WTC11 (cell line): ENCODE measurements at places on chromosomes 6 and 20.

DNA sequence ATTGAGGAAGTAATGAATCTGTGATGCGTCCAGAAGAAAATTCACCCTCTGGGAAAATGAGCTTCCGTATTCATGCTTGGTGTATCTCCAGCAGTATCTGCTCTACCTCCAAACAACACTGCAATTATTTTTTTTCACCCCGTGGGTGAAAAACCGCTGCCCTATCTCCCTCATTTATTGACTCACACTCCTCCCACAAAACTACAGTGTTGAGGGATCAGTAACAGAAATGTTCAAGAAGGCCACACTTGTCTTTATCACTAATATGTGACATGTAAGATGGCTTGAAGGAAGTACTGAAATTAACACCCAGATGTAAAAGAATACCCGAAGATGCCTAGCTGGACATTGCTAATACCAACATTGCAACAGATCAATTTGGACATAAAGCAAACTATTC, 4.9 kb upstream of the TBX18 start:
- peak overlapping the region; percentile 42 for H3K4me3 ChIP-seq
- no peak overlapping the region for H3K27ac ChIP-seq
- H3K4me1 ChIP-seq, result peaks cover 48% of the 10 kb centered on the region
- H3K27me3 ChIP-seq, result peaks cover 100% of the 10 kb centered on the region
- H3K36me3 ChIP-seq, result no peaks in the 10 kb centered on the region
- DNase-seq, result no peak

- peaks cover 35% of the 10 kb centered on the region for H3K4me1 ChIP-seq
- peak overlapping the region; percentile 62 for H3K27ac ChIP-seq
- H3K27me3 ChIP-seq, result peaks cover 20% of the 10 kb centered on the region
- peak overlapping the region; percentile 91 for H3K4me3 ChIP-seq
- DNase-seq, result no peak
- H3K36me3 ChIP-seq, result peaks cover 14% of the 10 kb centered on the region
Observed at GRCh38 chr20:35774391-35774790, 2.6 kb downstream of the PHF20 start.

GRCh38 chr6:85887461-85887860, 244.8 kb upstream of the SYNCRIP start:
- H3K4me3 ChIP-seq, result no peak overlapping the region
- H3K36me3 ChIP-seq, result no peaks in the 10 kb centered on the region; the same call in none of the 2 replicates
- no peak overlapping the region for H3K27ac ChIP-seq

- H3K27me3 ChIP-seq, result no peaks in the 10 kb centered on the region
- peak overlapping the region; percentile 100 for H3K27ac ChIP-seq
- H3K4me3 ChIP-seq, result no peak overlapping the region
- H3K36me3 ChIP-seq, result peaks cover 4% of the 10 kb centered on the region
Observed at GRCh38 chr6:13419422-13420195, 67.8 kb downstream of the GFOD1 start.

DNA sequence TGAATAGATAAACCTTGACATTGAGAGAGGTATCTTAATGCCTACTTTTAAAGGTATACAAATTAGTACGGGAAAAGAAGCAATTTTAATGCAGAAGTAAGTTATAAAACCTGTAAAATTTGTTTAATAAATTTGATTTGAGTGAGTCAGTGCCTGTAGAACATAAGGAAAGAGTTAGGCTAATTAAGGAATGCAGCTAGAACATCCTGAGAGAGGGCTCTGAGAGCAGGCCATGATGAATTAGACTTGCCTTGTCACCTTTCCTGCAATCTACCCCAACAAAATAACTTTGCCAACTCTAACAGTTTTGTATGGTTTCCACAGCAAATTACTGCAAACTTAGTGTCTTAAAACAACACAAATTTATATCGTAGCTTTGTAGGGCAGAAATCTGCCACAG, 700.8 kb downstream of the RFPL4B start:
- H3K27ac ChIP-seq, result no peak overlapping the region
- H3K4me1 ChIP-seq, result peaks cover 29% of the 10 kb centered on the region
- DNase-seq, result no peak
- H3K4me3 ChIP-seq, result no peak overlapping the region
- no peaks in the 10 kb centered on the region for H3K27me3 ChIP-seq
- H3K36me3 ChIP-seq, result no peaks in the 10 kb centered on the region

GRCh38 chr6:145756170-145756662, 20.9 kb upstream of the EPM2A start:
- H3K4me1 ChIP-seq, result no peaks in the 10 kb centered on the region
- H3K4me3 ChIP-seq, result no peak overlapping the region
- no peaks in the 10 kb centered on the region for H3K27me3 ChIP-seq
- H3K36me3 ChIP-seq, result no peaks in the 10 kb centered on the region
- DNase-seq, result no peak

DNA sequence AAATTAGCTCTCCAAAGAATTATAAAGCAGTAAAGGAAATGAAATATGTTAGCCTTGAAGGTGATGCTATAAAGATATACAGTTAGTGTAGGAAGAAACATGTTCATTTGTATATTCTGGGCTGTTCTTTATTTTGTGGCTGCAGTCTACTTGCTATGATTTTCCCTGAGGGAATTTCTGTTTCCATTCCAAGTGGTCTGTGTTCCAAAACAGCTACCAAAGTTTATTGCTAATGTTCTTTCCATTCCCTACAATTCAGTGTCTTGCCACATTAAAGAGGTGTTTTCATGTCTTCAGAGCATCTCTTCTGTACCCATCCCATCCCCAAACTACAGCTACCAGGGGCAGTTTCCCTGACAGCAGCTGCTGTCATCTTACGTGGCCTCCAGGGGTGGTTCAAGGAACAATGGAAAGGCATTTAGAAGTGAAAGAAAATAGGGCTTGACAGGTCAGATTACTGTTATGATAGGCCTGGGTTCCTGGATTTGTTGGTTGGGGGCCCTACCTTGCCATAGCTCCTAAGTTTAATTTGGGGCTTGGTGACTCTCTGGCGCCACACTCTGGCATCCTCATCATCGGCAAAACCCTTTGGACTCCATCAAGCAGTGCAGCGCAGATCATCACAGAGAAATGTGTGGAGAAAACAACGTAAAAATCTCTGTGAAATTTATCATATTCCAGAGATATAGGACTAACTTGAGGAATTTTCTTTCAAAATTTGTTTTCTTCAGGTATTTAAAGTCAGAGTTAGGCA, 33.8 kb upstream of the AIG1 start:
- H3K27ac ChIP-seq, result no peak overlapping the region
- H3K36me3 ChIP-seq, result no peaks in the 10 kb centered on the region
- peak; percentile 62 for DNase-seq
- H3K27me3 ChIP-seq, result no peaks in the 10 kb centered on the region
- no peaks in the 10 kb centered on the region for H3K4me1 ChIP-seq

DNA sequence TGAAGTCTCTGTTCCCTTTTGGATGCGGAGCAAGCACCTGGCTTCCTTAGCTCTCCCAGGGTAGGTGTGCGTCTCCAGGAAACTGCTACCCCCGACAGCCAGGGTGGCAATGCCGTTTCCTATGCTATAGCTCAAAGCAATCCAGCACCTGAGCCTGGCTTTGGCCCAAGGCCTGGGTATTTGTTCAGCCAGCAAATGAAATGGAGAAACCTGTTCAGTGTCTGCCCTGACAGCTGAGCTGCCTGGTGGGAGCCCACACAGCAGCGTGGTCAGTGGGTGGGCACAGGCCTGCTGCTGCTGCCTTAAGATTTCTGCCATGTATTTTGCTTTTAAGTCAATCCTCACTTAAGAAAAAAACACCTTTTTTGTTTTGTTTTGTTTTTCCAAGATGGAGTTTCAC, 13.7 kb downstream of the SPATA2 start:
- DNase-seq, result no peak
- H3K27ac ChIP-seq, result no peak overlapping the region
- no peaks in the 10 kb centered on the region for H3K4me1 ChIP-seq

GRCh38 chr6:148379481-148379880, 36.8 kb downstream of the SASH1 start:
- no peak for DNase-seq
- peaks cover 35% of the 10 kb centered on the region for H3K4me1 ChIP-seq
- H3K27me3 ChIP-seq, result no peaks in the 10 kb centered on the region

DNA sequence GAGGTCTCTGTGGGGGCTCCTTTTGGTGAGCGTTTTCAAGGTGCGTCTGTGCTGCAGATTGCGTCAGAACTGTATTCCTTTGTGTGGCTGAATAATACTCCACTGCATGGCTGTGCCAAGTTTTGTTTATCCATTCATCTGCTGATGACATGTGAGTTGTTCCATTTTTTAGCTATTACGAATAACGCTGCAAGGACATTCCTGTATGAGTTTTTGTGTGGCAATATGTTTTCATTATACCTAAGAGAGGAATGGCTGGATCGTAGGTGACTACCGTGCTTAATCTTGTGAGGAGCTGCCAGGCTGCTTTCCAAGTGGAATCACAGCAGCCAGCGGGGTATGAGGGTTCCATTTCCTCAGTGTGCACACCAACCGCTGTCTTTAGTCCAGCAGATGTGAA, 1.1 kb upstream of the DACT2 start:
- peak overlapping the region; percentile 53 for H3K4me3 ChIP-seq
- H3K36me3 ChIP-seq, result peaks cover 9% of the 10 kb centered on the region; the same call in 1 of the 2 replicates
- no peak for DNase-seq

GRCh38 chr6:148758492-148758891, 11.7 kb downstream of the UST start:
- peaks cover 78% of the 10 kb centered on the region for H3K4me1 ChIP-seq
- no peaks in the 10 kb centered on the region for H3K27me3 ChIP-seq
- H3K27ac ChIP-seq, result peak overlapping the region; percentile 28
- DNase-seq, result no peak
- H3K4me3 ChIP-seq, result no peak overlapping the region
- H3K36me3 ChIP-seq, result no peaks in the 10 kb centered on the region; the same call in 1 of the 2 replicates

GRCh38 chr6:137389150-137389704, 105.0 kb downstream of the OLIG3 start:
- no peaks in the 10 kb centered on the region for H3K36me3 ChIP-seq
- no peak overlapping the region for H3K4me3 ChIP-seq
- H3K27ac ChIP-seq, result no peak overlapping the region
- no peaks in the 10 kb centered on the region for H3K4me1 ChIP-seq
- H3K27me3 ChIP-seq, result peaks cover 78% of the 10 kb centered on the region

DNA sequence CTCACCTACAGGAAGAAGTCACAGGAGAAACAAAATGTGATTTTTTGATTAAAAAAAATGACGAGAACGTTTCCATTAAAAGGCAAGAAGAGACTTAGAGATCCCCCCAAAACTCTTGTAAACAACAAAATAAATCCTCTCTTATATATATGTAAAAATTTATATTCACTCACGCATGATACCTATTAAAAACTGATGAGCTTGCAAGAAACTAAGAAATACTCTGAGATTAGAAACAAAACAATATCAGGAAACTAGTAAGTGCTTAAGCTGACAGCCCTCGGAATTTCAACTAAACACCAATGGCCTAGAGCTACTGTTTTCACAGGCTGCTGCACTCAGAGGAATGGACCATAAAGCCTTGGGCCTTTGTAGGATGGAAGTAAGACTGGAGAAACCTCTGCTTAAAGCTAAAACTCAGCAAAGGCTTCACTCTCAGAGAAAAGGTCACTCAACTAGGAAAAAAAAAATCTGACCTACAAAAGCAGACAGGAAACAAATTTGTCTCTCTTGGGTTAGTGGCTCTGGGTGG, 63.0 kb downstream of the MAP3K7 start:
- DNase-seq, result no peak
- no peaks in the 10 kb centered on the region for H3K27me3 ChIP-seq
- H3K4me3 ChIP-seq, result no peak overlapping the region
- H3K4me1 ChIP-seq, result no peaks in the 10 kb centered on the region

DNA sequence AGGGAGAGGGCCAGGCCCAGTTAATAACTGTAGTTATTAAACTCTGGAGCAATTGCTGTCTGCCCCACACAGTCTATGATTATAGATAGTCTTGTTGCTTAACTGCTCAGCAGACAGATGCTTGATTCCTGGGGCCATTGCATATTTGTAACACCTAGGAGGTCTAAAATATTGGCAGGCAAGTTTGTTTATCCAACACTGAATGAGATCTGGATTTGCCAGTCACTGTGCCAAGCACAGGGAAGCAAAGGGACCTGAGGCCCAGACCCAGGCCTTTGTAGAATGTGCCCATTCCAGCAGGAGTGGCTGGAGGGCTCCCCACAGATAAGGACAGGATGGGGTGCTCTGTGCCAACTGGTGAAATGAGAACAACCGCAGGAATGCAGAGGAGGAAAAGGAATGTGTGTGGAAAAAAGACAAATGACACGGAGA, 17.6 kb upstream of the ENTPD6 start:
- H3K27ac ChIP-seq, result no peak overlapping the region
- H3K4me3 ChIP-seq, result no peak overlapping the region
- DNase-seq, result no peak

GRCh38 chr6:44255871-44256774, 1.2 kb downstream of the SLC35B2 start:
- no peaks in the 10 kb centered on the region for H3K27me3 ChIP-seq
- peaks cover 32% of the 10 kb centered on the region for H3K4me1 ChIP-seq
- peaks cover 47% of the 10 kb centered on the region for H3K36me3 ChIP-seq
- H3K4me3 ChIP-seq, result peak overlapping the region; percentile 83
- peak overlapping the region; percentile 87 for H3K27ac ChIP-seq
- DNase-seq, result no peak

DNA sequence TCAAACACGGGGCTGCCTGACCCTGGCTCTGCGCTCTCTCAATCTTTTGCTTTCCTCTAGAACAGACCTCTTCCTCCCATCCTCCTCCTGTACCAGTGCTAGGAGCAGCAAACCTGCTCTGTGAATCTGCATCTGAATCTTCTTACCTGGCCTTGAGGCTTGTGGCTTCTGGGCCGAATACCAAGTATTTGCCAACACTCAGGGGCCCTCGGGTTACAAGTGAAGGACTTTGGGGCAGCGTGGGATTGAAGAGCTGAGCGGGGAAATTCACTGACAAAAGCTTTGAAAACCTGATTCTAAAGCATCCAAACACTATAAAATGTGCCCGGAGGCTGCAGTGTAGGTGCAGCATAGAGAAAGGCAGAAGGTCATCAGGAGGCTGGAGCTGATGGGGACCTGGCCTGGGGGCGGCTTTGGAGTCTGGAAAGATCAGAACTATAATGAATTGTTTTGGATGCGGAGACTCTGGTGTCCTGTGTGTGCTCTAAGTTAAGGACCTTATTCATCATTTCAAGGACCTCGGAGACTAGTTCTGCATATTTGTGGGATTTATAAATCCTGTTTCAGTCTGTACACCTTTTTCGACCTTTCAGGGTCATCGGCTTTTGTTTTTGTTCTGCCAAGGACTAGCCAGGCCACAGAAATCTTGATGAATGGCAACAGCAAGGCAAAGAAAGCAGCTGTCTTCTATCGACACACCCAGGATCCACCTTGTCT, 16.4 kb upstream of the IGF2R start:
- DNase-seq, result no peak
- H3K27ac ChIP-seq, result no peak overlapping the region
- no peak overlapping the region for H3K4me3 ChIP-seq
- peaks cover 6% of the 10 kb centered on the region for H3K27me3 ChIP-seq
- H3K36me3 ChIP-seq, result no peaks in the 10 kb centered on the region

DNA sequence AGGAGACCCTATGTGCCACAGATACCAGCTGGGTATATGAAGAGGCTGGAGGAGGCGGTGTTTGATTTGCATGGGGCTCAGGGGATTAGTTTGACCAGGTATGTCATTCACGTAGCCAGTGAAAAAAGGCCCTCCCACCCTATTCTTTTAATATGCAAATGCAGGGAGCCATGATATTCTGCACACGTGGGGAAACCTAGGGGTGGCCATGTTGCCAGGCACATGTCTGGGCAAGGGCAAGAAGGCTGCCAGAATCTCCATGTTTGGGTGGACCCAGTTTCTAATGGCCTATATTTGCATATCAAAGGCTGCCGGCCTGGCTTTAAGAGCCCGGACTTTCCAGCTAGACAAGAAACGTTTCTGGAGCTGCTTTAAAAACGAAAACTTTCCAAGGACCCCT, 60.4 kb downstream of the SOX4 start:
- peak overlapping the region; percentile 67 for H3K27ac ChIP-seq
- H3K4me3 ChIP-seq, result peak overlapping the region; percentile 3
- peak; percentile 44 for DNase-seq
- H3K4me1 ChIP-seq, result peaks cover 39% of the 10 kb centered on the region
- peaks cover 18% of the 10 kb centered on the region for H3K36me3 ChIP-seq
